ENCODE measurements at places on chromosomes 2 and 18.

DNA sequence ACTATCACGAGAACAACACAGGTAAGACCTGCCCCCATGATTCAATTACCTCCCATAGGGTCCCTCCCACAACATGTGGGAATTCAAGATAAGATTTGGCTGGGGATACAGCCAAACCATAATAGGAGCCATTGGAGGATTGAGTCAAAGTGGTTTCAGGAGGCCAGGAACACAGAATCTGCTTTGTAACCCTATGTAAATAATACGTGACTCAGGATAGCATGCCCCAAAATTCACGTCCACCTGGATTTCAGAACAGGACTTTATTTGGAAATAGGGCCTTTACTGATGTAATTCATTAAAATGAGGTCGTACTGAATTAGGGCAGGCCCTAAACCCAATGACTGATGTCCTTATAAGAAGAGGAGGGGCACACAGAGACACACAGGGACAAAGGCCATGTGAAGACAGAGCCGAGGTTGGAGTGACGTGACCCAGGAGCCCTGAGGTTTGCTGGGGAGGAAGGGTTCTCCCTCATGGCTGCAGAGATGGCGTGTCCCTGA is 16.0 kb upstream of the CNDP2 start:
- DNase-seq: no peak

DNA sequence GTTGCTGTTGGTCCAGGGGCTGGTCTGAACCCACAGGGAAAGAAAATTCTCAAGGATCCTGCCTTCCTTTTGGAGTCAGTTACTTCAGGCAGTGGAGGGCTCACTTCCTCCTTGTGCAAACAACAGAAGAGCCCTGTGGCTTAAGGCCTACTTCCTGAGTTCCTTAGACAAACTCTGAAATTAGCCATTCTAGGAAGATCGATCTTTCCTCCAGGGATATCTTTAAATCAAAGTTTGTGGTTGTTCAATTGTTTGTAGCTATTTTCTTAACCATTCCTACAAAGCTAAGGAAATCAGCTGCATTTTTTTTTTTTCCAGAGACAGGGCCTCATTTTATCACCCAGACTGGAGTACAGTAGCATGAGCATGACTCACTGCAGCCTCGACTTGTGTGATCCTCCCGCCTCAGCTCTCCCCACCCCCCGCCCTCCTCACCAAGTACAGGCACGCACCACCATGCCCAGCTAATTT is 156.0 kb downstream of the TANC1 start:
- DNase-seq: peak; percentile 86

GRCh38 chr18:61727241-61728193 is 165.3 kb downstream of the RNF152 start:
- peak; percentile 55 for DNase-seq

DNA sequence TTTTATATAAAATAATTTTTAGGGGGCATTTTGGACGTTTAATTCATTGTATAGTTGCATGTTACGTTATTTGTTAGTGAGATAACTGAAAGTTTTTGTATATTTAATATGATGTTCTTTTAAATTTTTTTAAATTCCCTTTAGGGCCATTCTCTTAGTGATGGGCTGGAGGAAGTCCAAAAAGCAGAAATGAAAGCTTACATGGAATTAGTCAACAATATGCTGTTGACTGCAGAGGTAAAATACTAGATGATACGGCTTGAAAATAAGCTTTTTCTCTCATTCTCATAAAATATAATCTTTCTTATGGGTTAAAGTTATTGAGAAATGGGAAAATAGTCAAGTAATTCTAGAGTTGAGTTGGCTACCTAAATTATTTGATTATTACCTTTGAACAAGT is 58.9 kb downstream of the MTX2 start:
- no peak for DNase-seq

DNA sequence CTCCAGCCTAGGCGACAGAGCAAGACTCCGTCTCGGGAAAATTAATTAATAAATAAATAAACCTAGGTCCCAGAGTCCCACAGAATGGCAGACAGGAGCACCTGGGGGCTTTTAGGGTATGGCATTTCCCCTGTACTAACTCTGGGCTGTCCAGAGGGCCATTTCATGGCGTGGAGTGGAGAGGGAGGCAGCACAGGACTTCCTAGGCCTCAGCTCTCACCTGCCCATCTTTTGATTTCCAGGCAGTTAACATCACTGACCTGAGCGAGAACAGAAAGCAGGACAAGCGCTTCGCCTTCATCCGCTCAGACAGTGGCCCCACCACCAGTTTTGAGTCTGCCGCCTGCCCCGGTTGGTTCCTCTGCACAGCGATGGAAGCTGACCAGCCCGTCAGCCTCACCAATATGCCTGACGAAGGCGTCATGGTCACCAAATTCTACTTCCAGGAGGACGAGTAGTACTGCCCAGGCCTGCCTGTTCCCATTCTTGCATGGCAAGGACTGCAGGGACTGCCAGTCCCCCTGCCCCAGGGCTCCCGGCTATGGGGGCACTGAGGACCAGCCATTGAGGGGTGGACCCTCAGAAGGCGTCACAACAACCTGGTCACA is 5.1 kb downstream of the IL1RN start:
- no peak for DNase-seq

DNA sequence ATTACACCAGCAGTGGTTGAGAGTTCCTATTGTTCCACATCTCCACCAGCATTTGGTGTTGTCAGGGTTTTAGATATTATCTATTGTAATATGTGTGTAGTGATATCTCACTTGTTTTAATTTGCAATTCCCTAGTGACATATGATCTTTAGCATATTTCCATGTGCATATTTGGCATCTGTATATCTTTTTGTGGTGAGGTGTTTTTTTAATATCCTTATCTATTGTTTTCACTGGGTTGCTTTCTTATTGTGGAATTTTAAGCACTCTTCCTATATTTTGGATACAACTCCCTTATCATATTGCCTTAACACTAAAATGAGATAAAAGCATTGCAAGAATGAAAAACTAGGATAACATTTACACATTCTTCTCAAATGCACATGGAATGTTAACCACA is 453.9 kb upstream of the FSIP2 start:
- no peak for DNase-seq

DNA sequence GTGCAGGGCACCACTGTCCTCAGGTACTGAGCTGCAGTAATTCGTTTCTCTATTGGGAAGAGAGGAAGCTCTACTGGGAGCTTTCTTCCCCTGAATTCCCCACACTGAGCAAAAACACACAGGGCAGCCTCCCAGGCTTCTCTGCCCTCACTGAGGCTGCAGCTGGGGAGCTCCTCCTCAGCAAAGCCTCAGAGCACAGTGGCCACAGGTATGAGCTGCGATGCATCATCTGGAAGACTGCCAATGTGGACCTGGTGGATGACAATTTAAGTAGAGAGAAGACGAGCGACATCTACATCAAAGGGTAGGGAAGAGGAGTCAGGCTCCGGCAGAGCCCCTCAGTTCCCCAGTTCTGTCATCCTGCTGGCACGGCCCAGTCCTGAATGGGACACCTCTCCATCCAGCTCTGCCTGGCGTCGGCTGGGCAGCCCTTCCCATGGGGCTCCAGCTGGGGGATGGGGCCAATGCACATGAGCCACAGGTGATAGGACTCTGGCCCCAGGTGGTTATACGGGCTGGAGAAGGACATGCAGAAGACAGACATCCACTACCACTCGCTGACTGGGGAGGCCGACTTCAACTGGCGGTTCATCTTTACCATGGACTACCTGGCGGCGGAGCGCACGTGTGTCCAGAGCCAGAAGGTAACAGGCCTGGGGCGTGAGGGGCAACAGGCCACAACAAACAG is 37.6 kb downstream of the LMAN2L start:
- DNase-seq: no peak

- no peak for DNase-seq
Observed at GRCh38 chr2:99611786-99612185, 122.0 kb upstream of the REV1 start.

GRCh38 chr2:10240161-10240681 is 62.5 kb upstream of the HPCAL1 start:
- no peak for DNase-seq

DNA sequence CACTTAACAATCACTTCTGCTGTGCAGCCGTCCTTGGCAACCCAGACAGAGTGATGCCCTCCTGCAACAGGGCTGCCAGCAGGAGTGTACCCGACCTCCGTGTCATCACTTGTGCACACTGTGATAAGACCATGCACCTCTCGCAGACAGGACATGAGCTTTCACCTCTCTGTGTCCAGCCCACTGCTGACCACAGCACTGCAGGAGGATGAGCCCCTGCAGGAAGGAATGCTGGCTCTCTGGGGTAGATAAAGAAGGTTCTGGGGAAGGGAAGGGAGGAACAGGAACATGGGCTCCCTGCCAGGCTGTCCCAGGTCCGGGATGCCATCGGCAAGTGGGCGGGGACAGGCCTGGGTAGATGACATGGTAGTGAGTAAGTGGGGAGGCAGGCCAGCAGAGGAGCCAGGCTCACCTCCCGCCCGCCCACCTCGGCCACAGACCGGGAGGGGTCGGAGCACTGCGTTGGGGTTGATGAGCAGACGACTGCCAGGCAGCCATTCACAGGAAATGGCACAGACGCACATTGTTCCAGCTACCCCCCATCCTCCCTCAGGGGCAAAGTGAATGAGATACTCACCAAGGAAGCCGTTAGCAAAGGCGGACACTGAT is 18.6 kb upstream of the COL6A3 start:
- DNase-seq: peak; percentile 97

DNA sequence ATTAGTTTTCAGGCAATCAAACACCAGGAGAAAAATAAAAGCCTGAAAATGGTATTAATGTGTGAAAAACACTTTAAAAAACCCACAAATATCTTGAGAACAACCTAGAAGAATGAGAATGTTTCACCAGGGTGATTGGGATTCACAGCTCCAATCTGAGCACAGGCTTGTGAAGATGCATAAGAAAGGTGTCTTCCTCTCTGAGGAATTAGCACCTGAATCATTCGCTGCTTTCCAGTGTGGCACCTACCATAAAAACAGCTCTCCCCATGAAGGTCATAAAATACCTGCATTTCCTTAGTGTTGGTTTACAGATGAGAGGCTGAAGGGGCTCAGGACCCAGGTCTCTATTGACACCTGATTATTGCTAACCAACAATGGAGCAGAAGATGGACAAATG is 499.7 kb upstream of the KLHL29 start:
- no peak for DNase-seq

GRCh38 chr2:42906111-42906556 is 113.8 kb upstream of the HAAO start:
- DNase-seq: no peak

GRCh38 chr2:135745545-135745944 is 3.9 kb downstream of the UBXN4 start:
- DNase-seq: peak; percentile 47

DNA sequence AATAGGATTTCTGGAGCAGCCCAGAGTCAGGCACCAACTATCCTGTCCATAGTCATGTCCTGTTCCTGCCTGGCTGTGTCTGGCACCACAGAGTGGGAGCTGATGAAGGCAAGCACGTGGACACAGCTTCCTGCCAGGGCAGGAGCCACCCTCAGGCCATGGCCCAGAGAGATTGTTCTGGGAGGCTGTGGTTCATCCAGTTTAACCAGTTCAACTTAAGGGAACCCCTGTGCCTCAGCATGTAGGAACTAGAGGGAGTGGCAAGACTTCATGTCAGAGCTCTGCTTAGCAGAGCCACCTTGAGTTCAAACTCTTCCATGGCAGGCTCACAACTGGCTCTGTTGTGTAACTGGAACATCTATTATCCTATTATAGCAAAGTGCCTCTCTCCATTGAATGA is 73.2 kb upstream of the NCKAP5 start:
- no peak for DNase-seq

DNA sequence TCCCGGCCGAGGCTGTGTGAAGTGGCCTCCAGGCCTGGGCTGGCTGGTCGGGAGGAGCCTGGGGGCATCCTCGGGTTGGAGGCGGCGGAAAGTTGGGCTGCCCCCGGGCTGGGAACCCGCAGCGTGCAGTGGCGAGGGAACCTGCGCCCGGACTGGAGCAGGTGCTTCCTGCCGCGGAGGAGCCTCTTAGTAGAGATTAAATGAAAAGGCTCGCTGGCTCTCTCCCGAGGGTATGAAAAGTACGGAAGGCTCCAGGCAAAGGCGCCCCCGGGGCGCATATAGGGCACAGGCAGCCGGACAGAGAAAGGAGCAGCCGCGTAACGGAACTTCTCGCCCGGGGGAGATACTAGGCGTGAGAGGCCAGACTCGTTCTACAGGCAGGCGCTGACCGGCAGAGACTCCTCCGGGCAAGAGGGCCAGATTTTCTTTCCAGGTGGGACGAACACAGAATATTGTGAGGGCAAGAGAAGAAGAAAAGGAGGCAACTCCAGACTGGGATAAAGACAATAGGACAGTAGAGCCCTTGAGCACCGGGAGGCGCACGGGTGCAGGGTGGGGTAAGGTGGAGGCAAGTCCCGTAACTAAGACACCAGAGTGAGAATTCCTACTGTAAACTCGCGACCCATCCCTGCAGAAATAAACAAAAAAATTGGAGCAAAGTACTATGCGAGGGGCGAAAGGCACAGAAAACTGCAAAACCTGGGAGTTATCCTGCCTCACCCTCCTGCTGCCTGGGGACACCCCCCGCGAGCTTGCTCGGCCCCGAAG is 816 bp downstream of the CDH2 start:
- no peak for DNase-seq

Data from foreskin fibroblast (primary cell).